ENCODE measurements at places on chromosomes 16 and 17.

- DNase-seq: peak; percentile 9
Observed at GRCh38 chr17:49132699-49133364, at the start of gene B4GALNT2. Gene B4GALNT2, plus strand, starts transcription at chr17:49132769. Its CDS starts 24 bp downstream, at chr17:49132793.

DNA sequence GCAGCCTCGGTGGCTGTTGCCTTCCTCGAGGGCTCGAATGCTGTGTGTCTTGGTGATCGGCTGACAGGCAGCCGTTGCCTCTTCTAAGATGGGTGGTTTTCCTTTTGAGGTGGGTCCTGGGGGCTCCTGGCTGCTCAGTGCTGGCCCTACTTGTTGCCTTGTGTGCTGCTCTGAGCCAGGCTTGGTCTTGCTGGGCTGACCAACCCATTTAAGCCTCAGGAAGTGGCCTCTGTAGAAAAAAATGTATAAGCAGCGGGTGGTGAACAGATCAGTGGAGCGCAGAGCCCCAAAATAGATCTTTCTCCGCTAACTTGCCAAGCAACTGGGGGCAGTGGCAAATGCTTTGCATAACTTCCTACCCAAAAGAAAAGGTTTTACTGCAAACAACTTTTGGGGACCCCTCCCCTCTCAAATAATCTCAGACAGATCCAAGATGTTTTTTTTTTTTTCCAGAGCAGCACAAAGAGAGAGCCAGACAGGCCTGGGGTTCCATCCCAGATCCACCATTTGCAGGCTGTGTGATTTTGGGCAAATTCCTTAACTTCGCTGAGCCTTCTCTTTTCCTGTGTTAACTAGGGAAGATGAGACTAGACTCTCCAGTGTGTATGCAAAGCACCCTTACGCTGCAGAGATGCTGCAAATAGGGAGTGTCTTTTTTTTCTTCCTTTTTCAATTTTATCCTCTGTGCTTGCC is 42.5 kb downstream of the PLCG2 start:
- no peak for DNase-seq

DNA sequence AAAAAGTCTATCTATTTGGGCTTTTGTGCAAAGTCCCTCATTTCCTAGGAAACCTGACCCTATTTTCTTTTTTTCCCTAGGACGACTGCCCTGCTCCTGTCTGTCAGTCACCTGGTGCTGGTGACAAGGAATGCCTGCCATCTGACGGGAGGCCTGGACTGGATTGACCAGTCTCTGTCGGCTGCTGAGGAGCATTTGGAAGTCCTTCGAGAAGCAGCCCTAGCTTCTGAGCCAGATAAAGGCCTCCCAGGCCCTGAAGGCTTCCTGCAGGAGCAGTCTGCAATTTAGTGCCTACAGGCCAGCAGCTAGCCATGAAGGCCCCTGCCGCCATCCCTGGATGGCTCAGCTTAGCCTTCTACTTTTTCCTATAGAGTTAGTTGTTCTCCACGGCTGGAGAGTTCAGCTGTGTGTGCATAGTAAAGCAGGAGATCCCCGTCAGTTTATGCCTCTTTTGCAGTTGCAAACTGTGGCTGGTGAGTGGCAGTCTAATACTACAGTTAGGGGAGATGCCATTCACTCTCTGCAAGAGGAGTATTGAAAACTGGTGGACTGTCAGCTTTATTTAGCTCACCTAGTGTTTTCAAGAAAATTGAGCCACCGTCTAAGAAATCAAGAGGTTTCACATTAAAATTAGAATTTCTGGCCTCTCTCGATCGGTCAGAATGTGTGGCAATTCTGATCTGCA is 12.9 kb downstream of the TMEM98 start:
- DNase-seq: no peak

DNA sequence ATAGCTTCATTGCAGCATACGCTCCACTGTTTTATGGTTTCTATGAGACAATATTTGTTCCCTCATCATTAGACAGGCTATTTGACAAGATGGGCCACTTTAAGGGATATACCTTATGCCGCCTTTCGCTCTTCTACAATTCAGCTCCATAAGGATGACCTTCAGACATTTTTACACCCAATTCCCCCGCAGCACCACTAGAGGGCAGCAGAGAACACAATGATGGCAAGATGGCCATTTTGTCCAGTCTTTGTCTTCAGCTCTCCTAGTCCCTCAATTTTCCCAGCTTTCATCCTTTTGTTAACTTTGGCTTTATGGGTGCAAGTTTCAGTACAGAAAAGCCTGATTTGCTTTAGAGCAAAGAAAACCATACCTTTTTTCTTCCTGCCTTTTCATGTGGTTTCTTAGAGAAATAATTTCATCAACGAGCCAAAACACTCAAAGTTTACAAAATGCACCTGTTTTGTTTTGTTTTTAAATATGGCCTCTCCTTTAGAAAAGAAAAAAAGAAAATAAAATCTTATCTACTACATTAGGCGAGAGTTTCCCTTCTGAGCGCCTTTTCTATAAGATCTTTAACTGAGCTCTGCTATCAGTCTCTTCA is 355.3 kb downstream of the TOX3 start:
- peak; percentile 59 for DNase-seq

DNA sequence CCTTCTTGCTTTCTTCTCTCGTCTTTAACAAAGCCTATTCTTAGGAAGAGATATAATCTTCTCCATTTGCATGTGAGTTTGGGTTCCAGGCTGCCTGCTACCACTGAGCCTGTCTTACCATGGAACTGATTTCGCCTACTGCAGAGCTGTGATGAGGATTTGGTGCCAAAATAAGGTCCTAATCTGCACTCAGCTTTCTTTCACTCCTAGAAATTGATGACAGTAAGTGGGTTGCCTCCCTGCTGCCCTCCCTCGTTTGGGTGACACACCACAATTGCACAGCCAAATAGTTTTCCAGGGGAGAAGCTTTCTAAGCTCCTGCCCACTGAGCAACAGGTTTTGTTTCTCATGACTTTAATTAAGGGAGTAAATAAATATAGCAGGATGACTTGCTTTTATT is 25.1 kb upstream of the ASIC2 start:
- DNase-seq: no peak

DNA sequence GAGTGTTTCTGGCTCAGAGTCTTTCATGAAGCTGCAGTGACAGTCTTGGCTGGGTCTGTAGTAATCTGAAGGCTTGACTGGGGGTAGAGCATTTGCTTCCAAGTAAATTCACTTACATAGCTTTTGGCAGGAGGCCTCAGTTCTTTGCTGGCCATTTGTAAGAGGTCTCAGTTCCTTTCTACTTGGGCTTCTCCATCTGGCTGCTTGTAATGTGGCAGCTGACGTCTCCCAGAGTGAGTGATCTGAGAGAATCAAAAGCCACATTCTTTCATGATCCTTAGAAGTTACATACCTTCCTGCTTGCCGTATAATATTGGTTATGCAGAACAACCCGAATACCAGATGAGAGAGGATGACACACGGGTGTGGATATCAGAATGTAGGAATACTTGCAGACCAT is 39.8 kb downstream of the NF1 start:
- DNase-seq: no peak

GRCh38 chr16:85061566-85061965 is 34.0 kb downstream of the KIAA0513 start:
- DNase-seq: no peak

- DNase-seq: no peak
Observed at GRCh38 chr16:85259832-85260167, 147.5 kb upstream of the CIBAR2 start.

- DNase-seq: no peak
Observed at GRCh38 chr17:35972535-35972934, 8.8 kb downstream of the CCL16 start.

DNA sequence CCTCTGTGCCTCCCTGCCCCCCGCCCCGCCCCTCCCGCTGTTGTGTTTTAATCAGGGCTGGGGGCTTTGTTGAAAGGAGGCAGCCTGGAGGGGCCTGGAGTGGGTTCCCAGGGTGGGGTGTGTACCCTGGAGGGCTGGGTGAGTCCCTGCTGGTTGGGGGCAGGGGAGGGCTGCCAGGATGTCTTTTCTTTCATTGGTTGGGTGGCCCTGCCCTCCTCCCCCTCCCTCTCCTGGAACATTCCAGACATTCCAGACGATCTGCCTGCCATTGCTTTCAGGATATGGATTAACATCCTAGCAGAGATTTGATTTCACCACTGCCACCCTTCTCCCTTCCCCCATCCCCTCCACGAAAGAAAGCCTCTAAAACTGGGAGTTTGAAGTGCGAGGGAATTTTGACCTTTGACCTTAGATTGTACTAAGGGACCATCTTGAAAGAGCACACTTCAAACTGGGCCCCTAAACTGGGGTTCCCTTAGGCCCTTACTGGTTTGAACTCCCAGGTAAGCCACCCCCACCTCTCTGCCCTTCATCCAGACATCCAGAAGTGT is 25.3 kb downstream of the IGF2BP1 start:
- DNase-seq: no peak

- DNase-seq: no peak
Observed at GRCh38 chr16:16032271-16032979, 83.0 kb downstream of the ABCC1 start.

DNA sequence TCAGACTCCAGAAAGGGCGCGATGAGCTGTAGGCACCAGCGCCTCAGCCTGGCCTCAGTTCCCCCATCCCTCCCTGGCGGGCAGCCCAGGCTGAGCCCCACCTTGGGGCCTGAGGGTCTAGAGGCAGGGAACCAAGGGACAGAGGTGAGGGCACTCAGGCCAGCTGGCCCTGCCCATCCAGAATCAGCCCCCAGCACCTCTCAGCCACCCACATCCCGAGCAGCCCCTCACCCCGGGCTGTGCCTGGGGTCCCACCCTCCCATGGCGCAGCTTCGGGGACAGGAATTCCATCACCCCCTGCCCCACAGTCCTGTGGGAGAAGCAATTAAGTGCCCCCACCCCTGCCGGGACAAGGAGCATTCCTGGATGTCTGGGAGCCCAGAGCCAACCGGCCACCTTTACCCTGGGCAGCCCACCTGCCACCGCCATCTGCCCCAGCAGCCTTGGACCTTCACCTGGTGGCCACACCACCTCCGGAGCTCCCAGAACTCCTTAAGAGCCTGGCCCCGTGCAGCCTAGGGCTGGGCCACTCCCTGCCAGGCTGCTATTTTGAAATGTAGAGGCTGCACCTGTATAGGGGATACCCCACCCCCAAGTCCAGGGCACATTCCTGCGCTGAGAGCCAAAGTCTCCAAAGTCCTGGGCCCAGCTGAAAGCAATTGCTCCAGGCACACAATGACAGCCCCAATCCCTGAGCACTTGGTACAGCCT is 33.7 kb upstream of the PVALEF start:
- no peak for DNase-seq

Data from activated CD4-positive, alpha-beta T cell treated with anti-CD3 and anti-CD28 coated beads, Interleukin-2, amount 10 ng/mL, durations not matched to agents 7 days and 5 days (primary cell).